ENCODE measurements at places on chromosomes 5 and 9.
A peak's percentile ranks its signal among the peaks of the same experiment; 100 is the strongest.

GRCh38 chr9:90836411-90837080 is 34.9 kb downstream of the SYK start:
- DNase-seq: no peak

DNA sequence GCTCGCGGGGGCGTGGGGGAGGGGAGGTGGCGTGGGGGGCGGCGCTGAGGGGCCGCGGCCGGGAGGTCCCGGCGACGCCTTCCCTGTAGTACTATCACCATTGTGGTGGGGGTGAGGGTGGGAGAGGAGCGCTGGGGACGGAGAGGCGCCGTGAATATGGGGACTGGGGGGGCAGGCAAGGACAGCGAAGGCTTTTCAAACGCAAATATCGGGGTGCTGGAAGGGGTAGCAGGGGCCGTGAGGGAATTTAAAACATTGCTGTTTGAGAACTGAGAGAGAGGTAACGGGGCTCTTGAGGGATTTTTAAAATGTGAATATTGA is 427 bp downstream of the RBM27 start:
- no peak for DNase-seq

DNA sequence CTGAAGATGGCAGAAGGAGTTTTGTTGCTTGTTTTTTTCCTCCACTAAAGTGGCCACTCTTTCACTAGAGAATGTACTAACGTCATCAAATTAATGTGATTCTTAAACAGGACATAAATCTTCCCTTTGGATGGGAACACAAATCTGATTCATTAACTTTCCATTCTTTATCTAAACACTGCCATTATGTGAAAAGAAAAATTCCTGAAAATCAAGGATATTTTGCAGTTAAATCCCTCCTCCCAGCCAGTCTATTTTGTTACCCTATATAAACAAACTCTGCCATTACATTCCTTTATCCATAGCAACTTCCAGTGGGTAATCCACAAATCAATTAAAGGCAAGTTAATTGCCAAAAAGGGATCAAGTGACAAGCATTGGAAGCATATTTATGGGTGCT is 546.5 kb downstream of the PDE4D start:
- no peak for DNase-seq

DNA sequence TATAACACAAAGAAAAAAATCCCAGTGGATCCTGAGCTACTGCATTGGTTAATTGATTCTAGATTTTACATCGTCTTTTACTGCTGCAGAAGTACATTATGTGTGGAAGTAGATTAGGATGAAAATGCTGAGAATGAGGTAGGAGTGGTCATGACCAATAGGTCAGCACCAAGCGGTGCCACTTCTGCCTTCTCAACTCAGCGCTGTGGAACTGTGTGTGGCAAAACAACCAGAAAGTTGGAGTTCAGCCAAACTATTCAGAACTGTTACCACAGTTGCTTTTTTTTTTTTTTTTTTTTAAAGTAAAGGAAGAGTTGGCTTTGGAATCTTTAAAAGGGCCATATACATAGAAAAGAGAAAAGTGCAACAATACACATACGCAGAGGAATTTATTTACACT is 24.2 kb downstream of the POU5F2 start:
- no peak for DNase-seq

GRCh38 chr5:34930870-34931269 is 1.5 kb downstream of the DNAJC21 start:
- DNase-seq: no peak

DNA sequence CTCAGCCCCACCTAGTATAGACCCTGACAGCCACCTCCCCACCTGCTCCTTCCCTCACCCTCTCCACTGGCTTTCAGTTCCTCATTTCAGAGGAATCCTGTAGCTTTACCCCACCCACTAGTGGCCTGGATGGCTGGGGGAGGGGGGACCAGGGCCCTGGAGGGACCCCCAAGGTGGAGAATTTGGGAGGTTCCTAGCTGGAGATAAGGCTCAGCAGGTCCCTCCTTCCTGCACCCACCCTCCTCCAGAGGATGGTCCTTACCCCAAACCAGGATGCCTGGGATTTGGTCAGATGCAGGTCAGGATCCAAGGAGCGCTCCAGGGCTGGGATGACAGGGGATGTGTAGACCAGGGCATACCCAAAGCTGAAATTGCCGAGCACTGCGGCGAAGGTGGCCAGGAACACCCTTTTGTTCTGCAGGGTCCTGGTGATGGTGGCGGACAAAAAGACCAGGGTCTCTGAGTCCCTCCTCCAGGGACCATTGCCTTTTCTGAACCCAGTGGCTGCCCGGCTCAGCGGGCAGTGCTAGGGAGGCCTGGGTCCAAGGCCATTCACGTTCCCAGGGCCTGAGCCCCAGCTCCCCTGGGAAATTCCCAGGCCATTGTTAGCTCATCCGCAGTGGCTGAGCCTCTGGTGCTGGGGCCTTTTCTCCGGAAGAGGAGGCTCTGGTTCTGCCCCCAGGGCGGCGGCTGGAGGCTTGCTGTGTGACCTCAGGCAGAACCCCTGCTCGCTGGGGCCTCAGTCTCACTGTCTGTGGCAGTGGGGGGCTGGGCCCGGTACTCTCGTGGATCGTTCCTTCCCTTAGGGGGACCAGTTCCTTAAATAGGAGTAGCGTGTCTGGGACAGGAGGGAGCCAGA is 678 bp downstream of the SLC2A6 start:
- DNase-seq: no peak

GRCh38 chr9:137828527-137829259 is 48.9 kb upstream of the CACNA1B start:
- DNase-seq: peak; percentile 65

DNA sequence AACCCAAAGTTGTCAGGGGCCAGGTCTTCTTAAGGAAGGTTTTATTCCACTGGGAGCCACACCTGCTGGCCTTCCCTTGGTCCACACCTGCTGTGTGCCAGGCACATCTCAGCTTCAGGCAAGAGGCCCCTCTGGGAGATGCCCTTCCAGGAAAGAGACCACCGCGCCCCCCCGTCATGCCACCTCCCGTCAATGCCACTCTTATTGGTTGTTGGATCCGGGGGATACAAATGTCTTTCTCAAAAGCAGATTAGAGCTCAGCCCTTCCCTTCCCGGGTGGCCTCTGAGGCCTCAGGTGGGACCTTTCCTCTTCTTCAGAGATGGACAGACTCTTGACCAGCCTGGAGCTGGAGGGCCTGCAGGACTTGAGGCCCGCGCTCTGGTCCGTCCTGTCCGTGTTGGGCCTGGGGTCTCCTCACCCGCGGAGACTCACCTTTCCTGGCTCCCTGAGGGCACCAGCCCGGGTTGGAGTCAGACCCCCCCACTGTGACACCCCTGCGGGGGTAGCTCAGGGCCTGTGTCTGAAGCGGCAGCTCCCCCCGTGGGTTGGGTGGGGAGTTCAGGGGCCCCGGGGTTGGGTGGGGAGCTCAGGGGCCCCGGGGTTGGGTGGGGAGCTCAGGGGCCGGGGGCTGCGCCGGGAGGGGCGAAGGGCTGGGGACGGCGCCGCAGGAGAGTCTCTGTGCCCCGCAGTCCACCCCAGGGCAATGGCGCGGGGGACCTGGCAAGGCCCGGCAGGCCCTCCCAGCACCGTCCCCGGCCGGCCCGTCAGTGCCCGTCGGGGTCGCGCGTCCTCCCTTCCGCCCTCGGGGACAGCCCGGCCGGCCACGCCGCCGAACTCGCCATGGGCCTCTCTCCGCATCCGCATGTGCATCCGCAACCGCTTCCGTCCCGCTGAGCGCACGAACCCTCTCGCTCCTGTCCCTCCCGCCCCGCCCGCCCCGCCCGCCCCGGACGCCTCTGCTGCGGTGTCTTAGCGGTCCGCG is 3.7 kb upstream of the SLC9A3 start:
- no peak for DNase-seq

- DNase-seq: no peak
Observed at GRCh38 chr5:101728933-101729332, 567.2 kb downstream of the SLCO4C1 start.

GRCh38 chr9:805151-805550 is 36.3 kb upstream of the DMRT1 start:
- no peak for DNase-seq

GRCh38 chr9:127199001-127199791 is 65.4 kb upstream of the GARNL3 start:
- peak; percentile 61 for DNase-seq

DNA sequence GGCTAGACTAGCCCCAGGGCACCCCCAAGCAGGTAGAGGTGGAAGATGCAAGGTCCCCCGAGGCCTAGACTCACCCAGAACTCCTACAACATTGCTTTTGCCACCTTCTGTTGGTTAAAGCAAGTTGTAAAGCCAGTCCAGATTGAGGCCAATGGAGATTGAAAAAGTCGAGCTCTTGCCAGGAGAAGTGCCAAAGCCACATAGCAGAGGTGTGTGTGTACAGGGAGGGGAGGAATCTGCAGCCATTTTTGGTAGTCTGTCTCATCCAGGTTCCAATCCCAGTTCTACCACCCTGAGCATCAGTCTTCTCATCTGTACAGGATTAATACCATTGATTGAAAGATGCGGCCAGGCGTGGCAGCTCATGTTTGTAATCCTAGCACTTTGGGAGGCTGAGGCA is 12.3 kb upstream of the URM1 start:
- DNase-seq: no peak

DNA sequence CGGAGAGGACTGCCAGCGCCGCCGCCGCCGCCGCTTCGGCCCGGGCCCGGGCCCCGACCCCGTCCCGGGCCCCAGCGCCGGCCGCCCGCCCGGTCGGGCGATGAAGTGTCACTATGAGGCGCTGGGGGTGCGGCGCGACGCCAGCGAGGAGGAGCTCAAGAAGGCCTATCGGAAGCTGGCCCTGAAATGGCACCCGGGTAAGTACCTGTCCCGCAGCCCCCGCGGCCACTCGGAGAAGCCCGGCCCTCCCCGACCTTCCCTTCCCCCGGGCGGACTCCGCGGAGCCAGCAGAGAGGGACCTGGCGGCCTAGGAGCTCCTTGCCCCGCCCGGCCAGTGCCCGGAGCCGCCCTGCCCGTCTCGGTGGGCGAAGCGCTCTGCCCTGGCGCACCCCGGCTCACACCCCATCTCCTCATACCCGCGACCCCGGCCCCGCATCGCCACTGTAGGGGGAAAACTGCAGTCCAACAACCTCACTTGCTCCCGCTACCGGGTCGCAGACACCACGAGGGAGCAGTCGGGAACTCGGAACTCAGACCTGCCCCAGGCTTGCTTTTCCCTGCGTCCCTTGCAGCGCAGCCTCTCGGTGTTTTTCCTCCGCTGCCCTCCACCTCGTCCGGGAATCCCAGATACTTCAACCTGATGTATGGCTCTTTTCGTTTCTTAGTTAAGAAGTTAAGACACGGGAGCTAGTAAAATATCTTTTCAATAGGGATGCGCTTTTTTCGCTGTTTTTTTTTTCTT is 532 bp downstream of the DNAJC21 start:
- DNase-seq: peak; percentile 75

- DNase-seq: no peak
Observed at GRCh38 chr5:131488463-131488862, 146.6 kb downstream of the RAPGEF6 start.

DNA sequence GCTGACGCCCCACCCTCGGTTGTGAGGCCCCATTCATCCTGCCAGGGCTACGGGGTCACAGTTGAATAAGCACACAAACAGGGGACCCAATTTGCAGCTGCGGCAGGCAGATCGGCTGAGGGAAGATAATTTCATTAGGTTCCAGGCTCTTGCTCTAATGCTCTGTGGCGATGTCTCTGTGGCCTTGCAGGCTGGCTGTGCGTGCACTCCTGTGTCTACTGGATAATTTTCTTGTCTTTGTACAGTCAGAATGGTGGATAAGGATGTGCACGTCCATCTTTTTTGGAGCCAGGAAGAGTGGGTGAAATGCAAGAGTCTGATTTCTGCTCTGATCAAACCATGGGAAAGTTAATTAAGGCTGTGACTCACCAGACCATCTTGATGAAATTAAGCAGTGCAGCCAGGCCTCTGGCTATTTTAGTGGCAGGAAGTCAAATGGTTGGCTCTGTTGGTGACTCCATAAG is 39.2 kb downstream of the NSG2 start:
- DNase-seq: no peak

DNA sequence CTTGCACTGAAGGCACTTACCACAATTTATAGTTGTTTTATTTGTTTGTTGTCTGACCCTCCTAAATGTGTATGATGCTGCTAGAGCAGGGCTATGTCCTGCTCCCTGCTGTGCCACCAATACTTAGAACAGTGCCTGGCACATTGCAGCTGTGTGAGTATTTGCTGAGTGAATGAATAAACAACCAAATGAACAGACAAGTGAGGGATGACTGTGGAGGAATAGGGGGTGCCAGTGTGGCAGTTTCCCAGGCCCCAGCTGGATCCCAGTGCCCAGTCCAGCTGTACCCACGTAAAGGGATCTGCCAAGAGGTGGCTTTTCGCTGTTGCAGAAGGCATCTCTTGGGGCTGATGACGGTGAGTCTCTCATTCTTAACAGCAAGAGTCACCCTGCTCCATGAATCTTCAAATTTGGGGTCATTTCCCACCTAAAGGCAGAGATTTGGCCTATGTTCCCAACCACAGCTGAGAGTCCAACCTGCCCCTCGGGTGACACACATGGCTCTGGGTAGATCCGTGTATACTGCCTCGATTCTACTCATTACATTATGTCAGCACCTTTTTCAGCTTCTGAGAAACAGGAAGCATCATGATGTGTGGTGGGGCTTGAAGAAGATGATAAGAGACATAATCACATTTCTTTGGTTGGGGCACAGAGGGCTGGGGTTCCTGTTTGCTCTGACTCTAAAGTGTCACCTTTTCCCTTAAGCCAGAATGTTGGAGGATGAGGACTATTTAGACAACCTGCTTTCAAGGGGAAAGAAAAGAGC is 14.3 kb downstream of the IL5 start:
- no peak for DNase-seq

DNA sequence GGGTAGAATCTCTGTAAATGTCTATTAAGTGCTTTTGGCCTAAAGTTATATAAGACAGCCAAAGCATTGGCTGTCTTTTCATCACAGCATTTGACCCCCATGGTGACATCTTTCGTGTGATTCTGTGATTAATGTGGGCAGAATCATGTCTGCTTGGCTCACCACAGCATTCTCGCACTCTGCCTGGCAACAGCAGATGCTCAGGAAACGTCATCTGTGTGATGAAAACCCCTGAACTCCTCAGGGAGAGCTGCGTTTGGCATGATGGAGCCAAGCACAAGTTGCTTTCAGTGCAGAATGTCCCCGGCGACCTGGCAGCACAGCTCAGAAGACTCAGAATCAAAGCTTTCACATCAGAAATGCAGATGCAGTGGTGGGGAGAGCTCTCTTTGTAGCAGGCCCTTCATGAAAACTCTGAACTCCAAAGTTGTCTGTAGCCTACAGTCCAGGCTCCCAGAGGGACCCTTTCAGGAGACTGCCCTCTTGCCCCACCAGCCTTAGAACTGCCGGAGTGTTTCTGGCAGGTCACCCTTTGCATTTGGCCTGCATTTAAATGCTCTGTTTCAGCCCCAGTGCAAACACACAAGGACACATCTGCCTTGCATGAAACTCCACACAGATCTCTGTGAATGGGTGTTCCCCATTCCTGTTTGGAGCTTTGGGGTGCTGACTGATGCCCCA is 155.6 kb upstream of the PANK3 start:
- DNase-seq: peak; percentile 21

All from DND-41 (cell line).